ENCODE measurements at places on chromosomes 7 and 10.

DNA sequence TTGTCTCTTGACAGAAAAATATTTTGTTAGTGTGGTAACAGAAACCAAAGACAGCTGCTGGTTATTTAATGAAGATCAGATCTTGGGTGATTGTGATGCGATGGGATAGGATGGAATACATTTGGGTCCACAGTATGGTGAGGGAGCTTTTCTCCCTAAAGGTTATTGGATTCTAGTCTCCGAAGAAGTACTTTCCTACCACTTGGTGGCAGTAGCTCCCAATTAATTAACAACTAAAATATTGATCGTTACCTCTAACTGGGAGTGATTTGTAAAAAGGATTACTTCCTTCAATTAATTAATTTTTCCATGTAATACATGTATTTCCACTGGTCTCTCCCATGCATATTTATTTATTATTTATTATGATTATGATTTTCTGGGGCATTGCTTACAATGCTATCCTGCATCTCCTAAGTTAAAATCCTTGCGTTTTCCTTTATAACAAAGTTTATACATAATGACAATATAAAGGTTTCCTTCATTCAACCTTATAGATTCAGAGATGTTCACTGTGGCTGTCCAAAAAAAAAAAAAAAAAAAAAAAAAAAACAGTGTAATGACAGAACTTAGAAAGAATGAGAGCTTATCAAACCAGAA, 25.6 kb downstream of the TMEM196 start:
- peak; percentile 26 for DNase-seq

DNA sequence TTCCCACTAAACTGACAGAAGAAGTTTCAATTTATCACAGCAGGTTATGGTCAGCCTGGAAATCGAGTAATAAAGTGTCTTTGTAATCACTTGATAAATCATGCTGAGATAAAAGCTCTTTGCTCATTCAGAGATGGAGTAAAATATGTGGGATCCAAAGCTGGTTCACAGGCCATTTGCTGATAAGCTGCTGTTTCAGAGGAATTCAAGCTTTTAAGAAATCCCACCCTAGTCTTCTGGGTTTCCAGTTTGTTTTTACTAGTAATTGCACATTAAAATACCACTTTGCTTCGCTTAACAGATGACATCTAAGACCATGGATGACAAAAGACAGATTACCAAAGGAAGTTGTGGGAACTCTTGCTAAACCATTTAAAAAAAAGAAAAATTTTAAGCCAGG, 37.4 kb upstream of the CDK6 start:
- no peak for DNase-seq

DNA sequence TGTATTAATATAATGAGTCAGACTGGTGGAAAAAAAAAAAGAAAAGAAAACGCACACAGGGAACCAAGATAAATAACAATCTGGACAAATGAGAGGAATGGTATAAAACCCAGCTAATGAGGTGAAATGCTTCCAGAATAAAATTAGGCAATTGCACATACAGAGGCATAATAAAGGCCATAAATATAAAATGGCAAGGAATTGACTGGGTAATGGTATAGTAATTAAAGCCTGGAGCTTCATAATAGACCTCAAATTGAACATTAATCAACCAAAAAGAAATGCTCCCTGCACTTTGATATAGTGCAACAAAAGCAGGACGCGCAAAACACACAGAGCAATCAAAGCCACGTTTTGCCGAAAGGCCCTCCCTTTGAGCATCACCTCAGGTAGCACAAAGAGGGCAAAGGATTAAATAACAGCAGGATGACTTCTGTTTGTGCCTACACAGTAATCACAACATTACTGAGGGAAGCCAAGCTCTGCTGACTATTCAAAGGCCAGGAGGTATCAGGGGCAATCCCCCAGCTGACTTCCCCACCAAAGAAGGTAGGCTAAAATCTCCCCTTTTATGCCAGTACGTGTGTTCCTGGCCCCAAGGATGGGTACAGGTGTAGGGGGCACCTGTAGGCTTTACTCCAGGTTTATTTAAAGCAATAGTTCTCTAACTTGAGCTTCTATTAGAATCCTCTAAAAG, 343.7 kb downstream of the ELMO1 start:
- no peak for DNase-seq

GRCh38 chr10:125231116-125231812, 70.9 kb upstream of the CTBP2 start:
- DNase-seq, result peak; percentile 84

DNA sequence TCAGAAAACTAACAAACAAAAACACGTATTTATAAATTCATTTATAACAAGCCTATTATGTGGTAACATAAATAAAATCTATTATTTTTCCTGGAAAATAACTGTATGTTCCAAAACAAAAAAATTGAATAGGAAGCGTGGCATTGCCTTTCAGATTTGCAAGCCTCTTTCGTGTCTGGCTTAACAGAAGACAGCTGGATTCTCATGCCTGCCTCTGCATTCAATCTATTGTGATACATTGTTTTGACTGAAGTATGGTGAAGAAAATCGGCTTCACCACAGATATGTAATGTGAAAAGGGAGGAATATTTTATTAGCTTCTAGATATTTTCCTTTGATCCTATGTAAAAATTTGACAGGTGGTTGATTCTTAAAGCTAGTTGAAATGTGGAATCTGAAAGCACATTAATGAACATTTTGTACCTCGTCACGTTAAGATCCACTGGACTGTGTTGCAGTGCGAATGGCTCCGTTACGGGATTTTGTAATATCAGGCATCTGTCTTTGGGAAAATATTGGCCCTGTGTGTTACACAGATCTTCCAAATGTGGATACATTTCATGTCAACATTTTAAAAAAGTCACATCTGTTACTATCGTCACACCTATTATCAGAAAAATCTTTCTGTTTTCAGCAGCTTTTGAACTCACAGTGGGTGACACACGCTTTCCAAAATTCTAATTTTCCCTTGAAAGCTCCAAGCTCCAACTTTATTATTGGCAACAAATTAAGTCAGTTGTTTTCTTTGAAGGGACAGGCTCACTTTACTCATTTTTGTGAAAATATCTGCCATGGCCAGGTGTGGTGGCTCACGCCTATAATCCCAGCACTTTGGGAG, 26.2 kb downstream of the PALD1 start:
- no peak for DNase-seq

DNA sequence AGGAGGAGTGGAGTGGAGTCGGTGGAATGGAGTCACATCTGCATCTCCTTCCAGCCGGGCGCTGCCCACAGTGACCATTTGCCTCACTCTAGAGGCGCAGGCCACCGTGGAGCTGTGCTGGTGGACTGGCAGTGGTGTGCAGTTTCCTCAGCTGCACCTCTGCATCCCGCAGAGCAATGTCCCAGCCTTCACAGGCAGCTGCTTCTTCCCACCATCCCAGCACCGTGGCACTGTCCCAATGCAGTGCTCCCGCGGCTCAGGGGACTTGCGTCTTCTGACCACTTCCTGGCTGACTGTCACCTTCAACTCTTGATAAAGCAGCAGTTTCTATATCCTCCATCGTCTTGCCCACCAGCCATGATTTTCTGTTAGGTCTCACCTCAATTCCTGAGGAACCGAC, 90.3 kb upstream of the SFMBT2 start:
- DNase-seq, result no peak

- peak; percentile 53 for DNase-seq
Observed at GRCh38 chr10:74008212-74008731, 10.4 kb downstream of the VCL start.

Measured in stromal cell of bone marrow (primary cell).